ENCODE measurements at places on chromosomes 5 and 9. TPM values are rescaled to one million over a fixed set of nuclear protein-coding genes. Genes with fewer than 3 reads are reported as not detected.
A peak's percentile ranks its signal among the peaks of the same experiment; 100 is the strongest.

GRCh38 chr9:71769175-71770161, 1.2 kb upstream of the CEMIP2 start:
- DNase-seq: peak; percentile 75

- DNase-seq: no peak
These were observed 36.9 kb upstream of the ANKRD55 start for GRCh38 chr5:56270058-56270457.

DNA sequence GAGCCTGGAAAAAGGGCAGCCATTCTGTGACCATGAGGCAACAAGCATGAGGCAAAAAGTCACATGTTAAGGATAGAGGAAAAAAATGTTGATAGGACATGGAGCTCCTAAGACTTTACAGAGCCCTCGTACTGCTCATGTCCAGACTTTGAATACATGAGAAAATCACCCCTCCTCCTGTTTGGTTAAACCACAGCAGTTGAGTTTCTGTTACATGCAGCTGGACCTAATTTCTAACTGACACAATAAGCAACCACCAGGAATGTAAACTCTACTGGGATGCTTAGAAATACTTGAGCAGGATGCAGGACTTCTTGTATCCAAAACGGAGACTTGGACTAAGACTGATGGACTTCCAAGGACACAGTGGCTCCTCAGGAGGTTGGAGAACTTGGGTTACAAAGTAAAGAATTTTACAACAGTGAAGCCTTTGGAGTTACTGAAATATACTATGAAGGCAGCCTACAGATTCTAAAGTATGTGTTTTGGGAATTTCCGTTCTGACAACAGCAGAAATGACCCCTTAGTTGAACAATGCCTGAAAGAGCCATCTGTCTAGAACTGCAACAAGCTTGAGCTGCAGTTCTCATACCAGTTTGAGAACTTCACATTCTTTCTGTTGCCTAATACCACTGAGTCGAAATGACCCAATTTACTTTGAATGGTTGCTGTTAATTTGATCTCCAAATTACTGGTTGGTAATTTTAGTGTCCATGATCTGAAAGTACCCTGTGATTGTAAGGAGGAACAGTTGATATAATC, 268.9 kb downstream of the PIK3R1 start:
- DNase-seq: peak; percentile 42

GRCh38 chr9:94780516-94780950, 54.0 kb downstream of the AOPEP start:
- no peak for DNase-seq

- no peak for DNase-seq
These were observed 61.0 kb downstream of the ZNF608 start for GRCh38 chr5:124685404-124685930.

- DNase-seq: peak; percentile 27
These were observed 84.3 kb downstream of the MED27 start for GRCh38 chr9:131995382-131995781.

DNA sequence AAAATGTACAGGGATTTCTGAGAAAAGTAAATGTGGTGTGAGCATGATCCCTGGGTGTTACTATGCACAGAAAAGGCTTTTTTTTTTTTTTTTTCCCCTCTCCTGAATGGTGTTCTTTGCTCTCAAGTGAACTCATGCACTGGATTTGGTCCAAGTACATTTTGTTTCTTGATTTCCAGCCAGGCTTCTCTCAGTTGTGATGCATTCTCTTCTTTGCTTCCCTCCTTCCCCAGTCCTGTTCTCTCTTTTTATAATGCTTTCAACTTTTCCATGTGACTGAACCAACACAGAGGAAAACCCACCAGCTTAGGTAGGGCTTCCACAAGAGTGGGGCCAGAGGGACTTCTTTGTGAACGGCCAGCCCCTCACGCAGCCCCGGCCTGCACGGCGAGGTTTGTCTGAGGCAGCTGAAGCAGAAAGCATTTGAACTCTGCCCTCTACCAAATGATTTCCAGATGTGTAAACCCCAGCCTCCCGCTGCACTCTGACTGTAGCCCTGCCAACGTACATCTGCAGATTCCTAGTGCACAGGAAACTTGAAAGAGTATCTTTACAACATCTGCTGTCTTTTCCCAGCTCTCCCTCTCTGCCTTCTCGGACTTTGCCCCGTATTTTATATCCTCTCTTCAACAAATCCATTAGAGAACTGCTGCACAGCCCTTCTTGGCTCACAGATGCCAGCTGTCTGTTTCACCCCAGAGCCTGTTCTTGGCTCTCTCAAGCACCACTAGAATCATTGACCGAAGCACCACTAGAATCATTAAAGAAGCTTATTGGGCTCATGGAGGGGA, 71.8 kb upstream of the CD180 start:
- DNase-seq: peak; percentile 98

DNA sequence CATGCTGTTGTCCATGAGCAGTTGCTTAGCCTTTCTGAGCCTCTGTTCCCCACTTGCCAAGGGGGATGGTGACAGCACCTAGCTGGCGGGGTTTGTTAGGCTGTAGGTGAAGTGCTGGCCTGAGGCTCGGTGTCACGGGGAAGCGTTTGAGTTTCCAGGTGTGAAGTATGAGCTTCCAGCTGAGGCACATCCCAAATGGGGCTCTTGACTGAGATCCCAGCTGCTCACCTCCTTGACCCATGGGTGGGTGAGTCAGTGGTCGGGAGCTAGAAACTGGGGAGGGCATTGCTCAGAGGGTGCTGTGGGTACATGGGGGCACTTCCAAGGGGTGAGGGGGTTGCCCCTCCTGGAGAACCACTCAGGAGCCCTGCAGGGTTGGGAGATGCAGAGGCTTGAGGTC, 26.4 kb upstream of the RNF130 start:
- DNase-seq: no peak

GRCh38 chr5:72541501-72542225, 34.5 kb upstream of the ZNF366 start:
- no peak for DNase-seq

GRCh38 chr9:136187683-136188586, 17.0 kb downstream of the LHX3 start:
- no peak for DNase-seq

DNA sequence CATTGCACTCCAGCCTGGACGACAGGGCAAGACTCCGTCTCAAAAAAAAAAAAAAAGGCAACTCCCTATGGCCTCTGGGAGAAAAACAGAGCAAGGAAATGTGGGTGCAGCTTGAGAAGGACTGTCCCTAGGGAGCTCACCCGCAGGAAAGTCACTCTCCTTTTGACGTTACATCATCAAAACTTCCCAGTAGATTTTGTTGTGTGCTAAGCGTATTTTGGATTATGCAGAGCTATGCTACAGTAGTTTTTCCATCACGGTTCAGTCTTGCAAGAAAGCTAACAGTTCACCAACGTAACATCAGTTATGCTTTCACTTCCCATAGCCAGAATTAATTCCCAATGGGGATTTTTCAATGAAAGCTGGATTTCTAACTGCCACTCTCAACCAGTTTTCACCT, 138.8 kb downstream of the HSD17B3 start:
- no peak for DNase-seq

The SLC1A1 gene
- 41.7 TPM for total RNA-seq

The PDE8B gene
- not detected for total RNA-seq

The PRLR gene
- 1.6 TPM for total RNA-seq

All from fibroblast of the aortic adventitia (primary cell).